ENCODE measurements at places on chromosomes 3 and 15.

DNA sequence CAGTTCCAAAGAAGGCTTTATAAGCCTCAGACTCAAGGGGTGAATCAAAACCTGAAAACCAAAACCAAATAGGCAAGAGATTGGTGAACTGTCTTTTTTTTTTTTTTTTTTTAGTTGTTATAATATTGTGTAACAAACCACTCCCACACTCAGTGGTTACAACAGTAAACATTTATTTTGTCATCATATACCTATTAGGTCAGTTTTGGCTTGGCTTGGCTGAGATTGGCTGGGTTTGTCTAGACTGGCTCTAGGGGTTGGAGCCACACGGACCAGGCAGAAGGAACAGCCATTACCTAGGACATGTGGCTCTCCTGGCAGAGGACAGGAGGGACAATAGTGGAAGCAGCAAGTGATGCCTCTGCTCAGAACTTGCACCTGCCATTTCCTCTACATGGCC is 26.4 kb upstream of the RYR3 start:
- DNase-seq, result no peak

- no peak for DNase-seq
Observed at GRCh38 chr3:190208196-190208595, 87.5 kb upstream of the P3H2 start.

- DNase-seq, result no peak
Observed at GRCh38 chr3:162933656-162934055, 1437.0 kb downstream of the OTOL1 start.

DNA sequence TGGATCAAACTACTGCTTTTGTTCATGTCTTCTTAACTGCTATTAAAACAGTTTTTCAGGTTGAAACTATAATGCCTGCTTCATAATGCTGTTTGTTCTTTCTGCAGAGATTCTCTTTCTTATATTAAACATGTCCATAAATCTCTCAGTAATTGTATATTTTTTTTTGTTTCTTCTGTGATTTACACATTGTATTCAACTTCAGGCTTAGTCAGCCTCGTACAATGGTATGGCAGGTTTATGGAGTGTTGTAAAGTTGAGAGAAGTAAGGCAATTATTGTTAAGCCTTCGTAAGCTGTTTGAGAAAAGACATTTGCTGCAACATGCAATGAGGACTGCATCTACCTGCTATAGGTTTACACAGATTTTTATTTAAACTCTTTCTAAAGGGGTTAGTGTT is 977.1 kb downstream of the DIPK2A start:
- DNase-seq, result no peak

DNA sequence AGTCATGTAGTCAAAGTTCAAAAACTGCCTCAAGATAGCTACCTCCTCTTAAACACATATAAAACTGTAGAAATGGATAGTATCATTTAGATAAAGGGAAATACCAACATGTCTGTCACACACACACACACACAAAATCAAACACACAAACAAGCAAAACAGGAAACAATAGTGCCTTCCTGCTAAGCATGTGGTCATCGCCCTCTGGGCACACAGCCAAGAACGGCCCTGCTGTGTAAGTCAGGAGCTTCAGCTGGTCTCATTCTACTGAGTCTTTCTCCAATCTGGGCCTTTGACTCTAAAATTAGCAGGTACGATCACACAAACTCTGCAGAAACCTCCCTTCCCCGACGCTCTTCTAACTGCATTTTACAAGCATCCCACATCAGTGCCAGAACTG is 272.2 kb upstream of the CHRNA7 start:
- no peak for DNase-seq

All from activated CD8-positive, alpha-beta memory T cell treated with anti-CD3 and anti-CD28 coated beads for 24 hours (primary cell).